ENCODE measurements at places on chromosomes 11 and 22.

- peak; percentile 24 for DNase-seq
These were observed 333.3 kb downstream of the FAT3 start for GRCh38 chr11:92557879-92558278.

DNA sequence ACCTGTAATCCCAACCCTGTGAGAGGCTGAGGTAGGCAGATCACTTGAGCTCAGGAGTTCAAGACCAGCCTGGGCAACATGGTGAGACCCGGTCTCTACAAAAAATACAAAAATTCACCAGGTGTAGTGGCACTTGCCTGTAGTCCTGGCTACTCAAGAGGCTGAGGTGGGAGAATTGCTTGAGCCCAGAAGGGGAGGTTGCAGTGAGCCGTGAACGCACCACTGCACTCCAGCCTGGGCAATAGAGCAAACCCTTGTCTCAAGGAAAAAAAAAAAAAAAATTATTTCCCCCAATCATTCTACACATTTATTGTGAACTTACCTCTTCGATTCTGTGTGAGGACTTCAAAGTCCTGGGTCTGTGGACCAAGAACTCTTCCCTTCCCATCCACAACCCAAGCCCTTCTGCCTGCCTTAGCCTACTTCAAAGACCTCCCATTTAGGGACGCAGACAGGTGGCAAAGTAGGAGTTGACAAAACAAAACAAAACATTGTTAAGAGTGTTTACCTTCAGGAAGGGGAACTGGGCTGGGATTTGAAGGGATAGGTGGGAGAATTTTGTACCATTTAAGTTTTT, 3.8 kb upstream of the WEE1 start:
- DNase-seq, result no peak

DNA sequence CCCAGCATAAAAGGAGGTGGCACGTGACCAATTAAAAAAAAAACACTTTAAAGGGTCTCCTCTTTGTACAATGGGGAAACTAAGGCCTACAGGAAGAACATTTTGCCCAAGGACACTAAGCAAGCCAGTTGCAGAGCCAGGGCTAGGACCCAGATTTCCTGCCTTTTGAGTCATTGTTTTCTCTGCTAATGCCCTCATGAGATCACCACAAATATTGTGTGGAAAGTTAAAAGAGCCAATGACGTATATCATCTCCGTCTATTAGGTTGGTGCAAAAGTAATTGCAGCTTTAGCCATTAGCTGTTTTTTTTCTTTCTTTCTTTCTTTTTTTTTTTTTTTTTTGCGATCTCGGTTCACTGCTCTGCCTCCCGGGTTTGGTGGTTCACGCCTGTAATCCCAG, 24.1 kb upstream of the LRRC32 start:
- peak; percentile 85 for DNase-seq

DNA sequence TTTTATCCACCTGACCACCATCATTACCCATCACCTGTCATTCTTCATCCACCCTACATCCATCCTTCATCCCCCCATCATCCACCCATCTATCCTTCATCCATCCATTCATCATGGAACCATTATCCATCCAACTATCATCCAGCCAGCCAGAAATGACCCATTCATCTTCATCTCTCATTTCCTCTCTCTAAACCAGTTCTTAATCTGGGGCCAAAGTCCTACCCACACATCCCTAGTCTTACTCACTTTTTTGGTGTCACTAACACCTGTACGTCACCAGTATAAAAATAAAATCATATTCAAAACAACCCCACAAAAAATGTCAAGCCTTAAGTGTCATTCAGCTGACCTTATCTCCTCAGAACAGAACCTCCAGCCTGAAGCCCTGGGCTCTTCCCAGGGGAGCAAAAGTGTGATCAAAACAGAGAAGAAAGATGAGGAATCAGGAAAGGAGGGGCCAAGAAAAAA, 12.3 kb downstream of the SPI1 start:
- no peak for DNase-seq

DNA sequence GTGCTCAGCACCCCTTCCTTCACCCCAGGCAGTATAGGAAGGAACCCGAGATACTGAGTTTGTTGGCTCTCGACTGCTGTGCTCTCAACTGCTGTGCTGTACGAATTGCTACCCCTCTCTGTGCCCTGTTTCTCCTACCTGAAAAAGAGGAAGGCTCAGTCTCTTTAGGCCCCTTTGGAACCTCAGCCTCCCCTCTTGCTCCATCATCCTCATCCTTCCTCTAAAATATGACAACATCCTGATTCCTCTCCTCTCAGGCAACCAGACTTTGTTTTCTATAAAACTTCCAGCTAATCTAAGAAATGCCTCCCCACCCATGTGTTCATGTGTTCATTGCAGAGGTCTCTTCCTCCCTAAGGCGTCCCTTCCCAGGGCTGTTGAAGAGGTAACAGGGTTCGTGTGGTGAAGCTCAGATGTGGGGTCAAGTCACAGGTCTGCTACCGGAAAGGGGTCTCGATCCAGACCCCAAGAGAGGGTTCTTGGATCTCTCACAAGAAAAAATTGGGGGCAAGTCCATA, 35.5 kb upstream of the CD82 start:
- DNase-seq, result no peak

GRCh38 chr11:65207918-65208784, 26.4 kb downstream of the CAPN1 start:
- no peak for DNase-seq

DNA sequence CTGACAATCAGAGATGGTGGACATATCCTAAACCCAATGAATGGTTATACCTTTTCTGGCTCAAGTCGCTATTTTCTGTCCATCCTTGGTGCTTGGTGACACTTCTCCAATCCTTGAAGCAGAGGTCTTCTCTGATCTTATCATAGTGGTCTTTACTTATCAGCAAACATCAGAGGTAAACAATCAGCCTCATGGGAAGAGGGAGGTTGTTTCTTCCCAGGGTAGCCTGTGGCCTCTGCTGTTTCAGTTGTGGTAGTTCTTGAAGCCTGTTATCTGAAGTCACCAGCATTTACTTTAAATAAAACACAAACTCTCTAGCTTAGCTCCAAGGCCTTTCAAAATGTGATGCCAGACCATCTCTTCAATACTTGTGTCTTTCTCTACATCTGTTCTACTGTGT, 66.7 kb downstream of the RRM1 start:
- DNase-seq, result no peak

GRCh38 chr11:38796281-38796680, 2198.2 kb upstream of the RAG2 start:
- no peak for DNase-seq

Measured in fibroblast of skin of back (primary cell).